ENCODE measurements at places on chromosomes 7 and 10. TPM values are rescaled to one million over a fixed set of nuclear protein-coding genes. Genes with fewer than 3 reads are reported as not detected.
A peak's percentile ranks its signal among the peaks of the same experiment; 100 is the strongest.

- no peaks in the 10 kb centered on the region for H3K4me1 ChIP-seq
- H3K4me3 ChIP-seq = no peak overlapping the region
- no peak overlapping the region for H3K27ac ChIP-seq
- H3K36me3 ChIP-seq = peaks cover 5% of the 10 kb centered on the region
Observed at GRCh38 chr7:123681561-123681960, 25.9 kb downstream of the LMOD2 start.

GRCh38 chr10:102450374-102451104 is 804 bp downstream of the C10orf95 start:
- peak; percentile 96 for DNase-seq
- peaks cover 2% of the 10 kb centered on the region for H3K4me1 ChIP-seq
- peak overlapping the region; percentile 98 for H3K27ac ChIP-seq
- peaks cover 32% of the 10 kb centered on the region for H3K36me3 ChIP-seq
- H3K27me3 ChIP-seq = no peaks in the 10 kb centered on the region

GRCh38 chr10:104642658-104643302 is 1.7 kb downstream of the SORCS3 start:
- peaks cover 23% of the 10 kb centered on the region for H3K27me3 ChIP-seq
- H3K27ac ChIP-seq = no peak overlapping the region
- DNase-seq = peak; percentile 37
- no peak overlapping the region for H3K4me3 ChIP-seq
- H3K36me3 ChIP-seq = no peaks in the 10 kb centered on the region

The TMEM236 gene
- polyA plus RNA-seq = 53.0 TPM

GRCh38 chr7:31995134-31995533 is 75.1 kb downstream of the PDE1C start:
- peaks cover 4% of the 10 kb centered on the region for H3K4me1 ChIP-seq
- no peak for DNase-seq
- H3K36me3 ChIP-seq = no peaks in the 10 kb centered on the region
- no peaks in the 10 kb centered on the region for H3K27me3 ChIP-seq

The IKZF1 gene
- polyA plus RNA-seq = 5.9 TPM

GRCh38 chr10:27153845-27154193 is 365 bp downstream of the YME1L1 start:
- no peak for DNase-seq
- H3K36me3 ChIP-seq = peaks cover 8% of the 10 kb centered on the region
- peaks cover 5% of the 10 kb centered on the region for H3K4me1 ChIP-seq

The CCDC172 gene
- polyA plus RNA-seq = not detected

DNA sequence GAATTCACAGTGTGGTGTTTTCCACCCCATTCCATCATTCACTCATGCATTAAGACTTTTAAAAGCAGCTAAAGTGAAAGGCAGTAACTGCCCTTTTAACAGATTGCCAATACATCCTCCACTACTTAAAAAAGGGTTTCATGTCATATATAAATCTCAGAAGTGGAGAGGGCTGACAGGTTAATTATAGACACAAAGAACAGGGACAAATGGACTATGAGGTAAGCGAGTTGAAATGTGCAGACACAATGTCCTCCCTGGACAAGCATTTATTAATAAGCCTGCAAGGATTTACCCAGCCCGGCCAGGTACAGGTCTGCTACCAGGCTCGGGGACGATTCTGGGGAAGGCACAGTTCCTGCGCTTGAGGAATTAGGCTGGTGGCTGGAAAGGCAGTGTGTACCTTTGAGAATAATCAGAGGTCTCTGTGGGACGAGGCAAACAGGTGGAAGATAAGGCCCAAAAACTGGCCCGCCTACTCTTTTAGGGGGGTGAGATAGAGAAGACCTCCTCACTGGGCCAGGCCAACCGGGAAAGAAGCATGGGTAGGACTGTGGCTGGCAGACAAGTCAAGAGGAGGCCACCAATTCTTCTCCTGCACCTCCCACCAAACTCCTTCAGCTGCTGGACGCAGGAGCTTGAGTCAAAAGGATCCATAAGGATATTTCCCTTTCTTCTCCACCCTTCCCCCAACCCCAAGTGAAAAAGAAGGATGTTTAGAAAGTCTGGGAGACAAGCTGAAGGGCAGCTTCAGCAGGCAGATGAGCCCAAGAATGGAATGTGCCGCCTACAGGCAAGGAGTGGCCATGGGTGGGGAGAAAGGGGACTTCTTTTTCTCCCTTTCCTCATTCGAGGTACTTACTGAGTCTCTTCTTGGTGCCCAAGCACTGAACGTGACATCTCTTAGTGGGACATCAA is 1.5 kb downstream of the PDLIM1 start:
- H3K36me3 ChIP-seq = no peaks in the 10 kb centered on the region
- peak overlapping the region; percentile 85 for H3K4me3 ChIP-seq
- no peaks in the 10 kb centered on the region for H3K4me1 ChIP-seq
- no peaks in the 10 kb centered on the region for H3K27me3 ChIP-seq

DNA sequence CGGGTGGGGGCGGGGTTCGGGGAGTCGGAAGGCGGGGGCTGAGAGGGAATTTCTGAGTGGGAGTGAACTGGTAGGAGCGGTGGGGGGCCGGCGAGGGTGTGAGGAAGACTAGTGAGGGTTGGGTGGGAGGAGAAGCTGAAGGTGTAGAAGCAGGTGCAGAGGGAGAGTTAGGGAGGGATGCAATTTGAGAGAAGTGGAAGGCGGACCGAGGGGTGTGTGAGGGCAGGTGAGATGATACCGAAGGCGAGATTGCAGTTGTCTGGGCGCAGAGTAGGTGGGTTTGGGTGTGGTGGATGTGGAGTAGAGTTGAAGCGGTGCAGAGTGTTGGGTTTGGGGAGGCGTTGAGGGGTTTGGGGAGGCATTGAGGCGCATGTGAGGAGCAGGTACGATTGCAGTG is 643 bp downstream of the KAT6B start:
- no peaks in the 10 kb centered on the region for H3K27me3 ChIP-seq
- DNase-seq = no peak
- no peaks in the 10 kb centered on the region for H3K36me3 ChIP-seq
- peak overlapping the region; percentile 61 for H3K4me3 ChIP-seq

- H3K4me3 ChIP-seq = peak overlapping the region; percentile 90
- peak overlapping the region; percentile 89 for H3K27ac ChIP-seq
- peak; percentile 77 for DNase-seq
- H3K27me3 ChIP-seq = no peaks in the 10 kb centered on the region
Observed at GRCh38 chr7:56105508-56105907, 768 bp downstream of the CHCHD2 start.

The TMEM176B gene
- 218 TPM for polyA plus RNA-seq

The ANKRD61 gene
- 0.67 TPM for polyA plus RNA-seq

DNA sequence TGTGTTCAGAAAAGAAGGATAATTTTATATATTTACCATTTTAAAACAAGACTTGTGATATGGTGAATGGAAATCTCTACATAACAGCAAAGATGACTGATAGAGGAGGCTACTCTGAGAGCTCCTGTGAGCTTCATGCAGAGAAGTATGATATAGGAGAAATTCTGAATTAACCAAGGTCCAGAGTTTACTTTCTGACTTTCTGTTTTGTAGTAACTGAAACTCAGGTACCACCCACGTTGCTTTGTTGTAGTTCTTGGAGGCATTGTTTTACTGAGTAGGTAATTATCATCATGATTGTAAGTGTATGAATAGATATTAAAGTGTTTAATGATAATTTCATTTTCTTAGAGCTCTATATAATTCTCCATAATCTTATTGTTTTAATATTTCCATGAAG is 18.0 kb upstream of the SFR1 start:
- H3K27ac ChIP-seq = no peak overlapping the region
- no peak overlapping the region for H3K4me3 ChIP-seq
- no peaks in the 10 kb centered on the region for H3K36me3 ChIP-seq
- no peak for DNase-seq

DNA sequence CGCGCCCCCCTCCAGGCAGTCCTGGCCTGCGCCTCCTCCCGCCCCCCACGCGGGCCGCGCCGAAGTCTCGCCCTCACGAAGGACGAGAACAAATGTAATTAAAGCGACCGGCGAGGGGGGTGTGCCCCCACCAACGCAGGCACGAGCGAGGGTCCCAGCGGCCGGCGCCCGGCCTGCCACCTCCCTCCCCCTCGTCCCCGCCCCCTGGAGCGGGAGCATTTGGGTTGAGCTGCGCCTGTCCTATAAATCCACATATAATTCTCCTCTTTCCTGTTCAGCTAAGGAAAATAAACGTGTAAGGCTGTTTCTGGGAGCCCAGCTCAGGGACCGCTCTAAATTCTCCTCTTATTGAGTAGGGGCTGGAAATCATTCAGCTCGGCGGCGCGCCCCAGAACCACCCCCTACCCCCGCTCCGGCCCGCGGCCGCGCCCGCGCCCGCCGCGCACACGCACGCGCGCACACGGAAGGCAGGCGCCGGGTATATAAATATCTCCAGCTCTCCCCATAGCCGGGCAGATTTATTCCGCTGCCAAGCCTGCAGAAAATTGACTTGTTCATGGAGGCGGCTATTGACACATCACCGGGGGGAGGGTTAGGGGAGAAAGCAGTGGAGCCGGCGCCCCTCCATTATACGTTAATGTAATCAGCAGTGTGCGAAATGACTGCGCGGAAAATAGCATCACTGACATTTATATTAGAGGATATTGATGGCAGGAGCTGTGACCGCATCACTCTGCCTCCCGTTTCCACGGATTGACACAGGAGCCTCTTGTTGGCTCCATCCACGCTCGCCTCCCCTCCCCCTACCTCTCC is 61.6 kb upstream of the BTRC start:
- no peaks in the 10 kb centered on the region for H3K36me3 ChIP-seq
- peak overlapping the region; percentile 31 for H3K4me3 ChIP-seq
- no peak overlapping the region for H3K27ac ChIP-seq
- DNase-seq = no peak
- peaks cover 91% of the 10 kb centered on the region for H3K27me3 ChIP-seq
- H3K4me1 ChIP-seq = no peaks in the 10 kb centered on the region

DNA sequence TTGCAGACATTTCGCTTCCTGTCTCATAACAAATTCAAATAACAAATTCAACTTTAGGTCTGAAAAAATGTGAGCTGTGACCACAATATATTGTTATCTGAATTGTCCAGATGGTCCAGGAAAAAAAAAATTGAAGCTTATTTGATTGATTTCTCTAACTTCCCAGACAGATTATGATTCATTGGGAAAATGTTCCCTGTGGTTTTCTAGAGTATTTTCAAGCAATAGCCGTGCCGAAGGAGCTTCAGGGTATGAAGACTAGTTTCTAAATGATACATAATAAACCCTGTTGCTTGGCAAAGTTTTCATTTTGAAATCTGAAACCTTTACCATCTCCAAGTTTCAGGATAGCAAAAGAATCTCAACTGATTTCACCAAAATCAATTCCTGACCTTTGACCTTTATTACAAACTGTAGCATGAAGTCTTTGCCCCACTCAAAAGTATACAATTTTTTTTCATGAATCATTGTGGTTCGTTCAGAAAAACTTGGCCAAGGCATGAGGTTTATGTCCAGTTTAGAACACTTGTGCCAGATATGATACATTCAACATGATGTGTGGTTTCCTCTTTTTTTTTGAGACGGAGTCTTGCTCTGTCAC is 109.9 kb downstream of the JCAD start:
- no peak for DNase-seq
- H3K27ac ChIP-seq = no peak overlapping the region
- no peak overlapping the region for H3K4me3 ChIP-seq
- no peaks in the 10 kb centered on the region for H3K27me3 ChIP-seq
- no peaks in the 10 kb centered on the region for H3K36me3 ChIP-seq

GRCh38 chr10:10915215-10915614 is 102.5 kb upstream of the CELF2 start:
- no peak overlapping the region for H3K4me3 ChIP-seq
- H3K27me3 ChIP-seq = no peaks in the 10 kb centered on the region
- no peak for DNase-seq
- H3K4me1 ChIP-seq = no peaks in the 10 kb centered on the region
- no peak overlapping the region for H3K27ac ChIP-seq

- H3K36me3 ChIP-seq = no peaks in the 10 kb centered on the region
- H3K4me1 ChIP-seq = no peaks in the 10 kb centered on the region
Observed at GRCh38 chr10:132964231-132964630, 21.9 kb upstream of the CFAP46 start.

The OR6V1 gene
- polyA plus RNA-seq = not detected

The PSPH gene
- 6.5 TPM for polyA plus RNA-seq

The HECW1 gene
- polyA plus RNA-seq = 0.10 TPM

DNA sequence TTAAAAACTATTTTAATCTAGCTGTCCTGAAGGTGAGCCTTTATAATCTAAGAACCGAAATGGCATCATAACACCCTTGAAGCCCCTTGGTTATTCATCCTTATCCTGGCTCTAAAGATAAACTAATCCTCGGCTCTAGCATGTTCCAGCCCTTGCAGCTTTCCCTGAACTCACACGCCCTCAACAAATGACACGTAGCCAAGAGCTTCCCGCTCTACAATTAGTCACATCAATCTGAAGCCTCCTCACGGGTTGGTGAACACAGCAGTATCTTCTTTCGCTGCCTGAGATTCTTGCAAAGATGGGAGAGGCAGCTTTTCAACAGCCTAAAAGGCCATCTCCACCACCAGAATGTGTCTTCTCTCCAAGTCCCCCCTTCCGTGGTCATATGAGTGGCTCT is 4.1 kb downstream of the FRMD4A start:
- no peaks in the 10 kb centered on the region for H3K4me1 ChIP-seq
- H3K27me3 ChIP-seq = peaks cover 11% of the 10 kb centered on the region
- no peak overlapping the region for H3K4me3 ChIP-seq

GRCh38 chr7:40850017-40850416 is 715.2 kb downstream of the SUGCT start:
- H3K4me3 ChIP-seq = no peak overlapping the region
- H3K4me1 ChIP-seq = no peaks in the 10 kb centered on the region
- no peaks in the 10 kb centered on the region for H3K27me3 ChIP-seq
- no peak for DNase-seq

The PRSS37 gene
- not detected for polyA plus RNA-seq

The TES gene
- 69.7 TPM for polyA plus RNA-seq

The GPR158 gene
- not detected for polyA plus RNA-seq

DNA sequence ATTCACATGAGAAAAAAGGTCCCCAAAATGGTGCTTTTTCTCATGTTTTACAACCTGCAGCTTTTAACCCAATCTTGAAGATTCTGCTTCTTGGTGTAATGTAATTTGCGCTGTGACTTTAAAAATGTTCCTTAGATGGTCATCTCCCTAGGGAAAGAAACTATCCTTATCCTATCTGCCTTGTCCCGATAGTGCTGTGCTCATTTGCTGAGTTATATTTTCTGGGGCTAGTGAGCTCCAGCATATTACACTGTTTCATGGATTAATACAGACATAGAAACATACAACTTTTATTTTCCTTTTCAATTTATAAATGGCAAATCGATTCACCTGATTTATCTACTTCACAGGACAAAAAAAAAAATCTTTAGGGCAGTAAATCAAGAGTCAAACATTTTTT is 2.8 kb downstream of the WAPL start:
- no peaks in the 10 kb centered on the region for H3K27me3 ChIP-seq
- no peak overlapping the region for H3K4me3 ChIP-seq
- no peaks in the 10 kb centered on the region for H3K4me1 ChIP-seq
- H3K27ac ChIP-seq = no peak overlapping the region
- H3K36me3 ChIP-seq = no peaks in the 10 kb centered on the region

DNA sequence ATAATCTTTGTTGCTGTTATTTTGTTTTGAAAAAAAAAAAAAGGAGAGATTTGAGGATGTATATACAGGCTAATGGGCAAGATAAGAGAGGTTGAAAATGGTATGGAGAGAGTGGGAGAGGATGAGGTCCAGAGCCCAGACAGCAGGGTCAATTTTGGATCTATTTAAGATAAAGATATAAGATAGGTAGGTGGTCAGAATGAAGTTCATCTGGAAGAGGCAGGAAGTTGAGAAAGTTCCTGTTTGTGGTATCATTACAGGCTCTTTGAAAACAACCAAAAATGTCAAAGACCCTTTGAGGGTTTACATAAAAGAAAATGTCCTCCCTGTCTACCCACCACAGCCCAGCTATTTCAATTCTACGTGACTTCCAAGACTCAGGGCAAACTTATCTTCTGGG is 7.5 kb downstream of the CEP41 start:
- H3K36me3 ChIP-seq = no peaks in the 10 kb centered on the region
- H3K27ac ChIP-seq = no peak overlapping the region
- no peak for DNase-seq
- H3K4me1 ChIP-seq = no peaks in the 10 kb centered on the region
- no peaks in the 10 kb centered on the region for H3K27me3 ChIP-seq

Measured in small intestine (tissue), 16 donors.